ENCODE measurements at places on chromosomes 16 and 17.
A peak's percentile ranks its signal among the peaks of the same experiment; 100 is the strongest.

- no peak for DNase-seq
Measured at GRCh38 chr17:14446825-14447224, 145.9 kb downstream of the HS3ST3B1 start.

DNA sequence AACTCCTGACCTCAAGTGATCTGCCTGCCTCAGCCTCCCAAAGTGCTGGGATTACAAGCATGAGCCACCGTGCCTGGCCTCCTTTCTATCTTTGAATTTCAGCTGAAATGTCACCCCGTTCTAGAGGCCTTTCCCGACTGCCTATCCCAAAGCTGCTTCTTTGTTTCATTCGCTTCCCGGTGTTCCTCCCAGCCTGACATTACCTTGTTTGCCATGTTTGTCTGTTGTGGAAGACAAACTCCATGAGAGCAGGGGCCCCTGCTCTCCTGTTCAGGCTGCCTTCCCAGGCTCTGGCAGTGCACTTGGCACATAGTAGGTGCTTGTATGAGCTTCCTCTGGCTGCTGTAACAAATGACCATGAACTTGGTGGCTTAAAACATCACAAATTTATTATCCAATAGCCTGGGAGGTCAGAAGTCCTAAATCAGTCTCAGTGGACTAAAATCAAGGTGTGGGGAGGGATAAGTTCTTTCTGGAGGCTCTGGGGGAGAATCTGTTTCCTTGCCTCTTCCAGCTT, 2.6 kb upstream of the CCL22 start:
- DNase-seq = no peak

- no peak for DNase-seq
Measured at GRCh38 chr17:47649972-47650524, 329 bp downstream of the KPNB1 start.

DNA sequence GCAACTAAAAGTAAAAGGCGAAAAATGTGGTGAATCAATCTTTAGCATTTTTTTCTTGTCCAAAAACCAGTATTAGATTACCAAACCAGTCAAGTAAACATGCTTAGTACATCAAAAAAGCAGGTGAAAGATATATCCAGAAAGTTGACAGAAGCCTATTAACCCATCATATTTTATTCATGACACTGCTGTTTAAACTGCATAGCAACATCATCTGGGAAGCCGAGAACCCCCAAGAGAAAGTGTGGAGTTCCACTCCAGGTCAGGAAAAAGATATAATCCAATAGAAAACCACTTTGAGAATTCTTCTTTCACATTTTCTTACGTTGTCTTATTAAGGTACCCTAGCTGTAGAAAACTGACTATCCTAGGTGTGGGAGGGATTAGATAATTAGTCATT, 466.8 kb upstream of the CDH8 start:
- DNase-seq = no peak

- DNase-seq = no peak
Measured at GRCh38 chr16:85800321-85800669, 800 bp downstream of the COX4I1 start.

DNA sequence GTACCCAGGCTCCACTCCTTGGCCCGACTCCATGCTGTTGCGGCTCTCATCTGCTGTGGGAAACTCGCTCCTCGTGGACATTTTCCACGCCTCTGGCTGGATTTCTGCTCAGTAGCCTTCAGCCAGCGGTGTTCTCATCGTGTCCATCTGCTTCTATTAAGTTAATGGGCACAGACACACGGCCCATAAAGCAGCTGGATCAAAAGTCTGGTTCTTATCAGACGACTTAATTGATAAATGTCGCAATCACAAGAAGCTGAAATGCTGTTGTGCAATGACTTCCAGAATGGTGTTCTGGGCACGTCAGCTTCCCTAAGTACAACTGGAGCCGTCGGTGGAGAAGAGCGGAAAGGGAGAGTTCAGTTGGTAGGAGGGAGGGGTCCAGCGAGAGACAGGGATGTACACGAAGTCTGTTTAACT, 211.7 kb upstream of the CHMP6 start:
- no peak for DNase-seq

DNA sequence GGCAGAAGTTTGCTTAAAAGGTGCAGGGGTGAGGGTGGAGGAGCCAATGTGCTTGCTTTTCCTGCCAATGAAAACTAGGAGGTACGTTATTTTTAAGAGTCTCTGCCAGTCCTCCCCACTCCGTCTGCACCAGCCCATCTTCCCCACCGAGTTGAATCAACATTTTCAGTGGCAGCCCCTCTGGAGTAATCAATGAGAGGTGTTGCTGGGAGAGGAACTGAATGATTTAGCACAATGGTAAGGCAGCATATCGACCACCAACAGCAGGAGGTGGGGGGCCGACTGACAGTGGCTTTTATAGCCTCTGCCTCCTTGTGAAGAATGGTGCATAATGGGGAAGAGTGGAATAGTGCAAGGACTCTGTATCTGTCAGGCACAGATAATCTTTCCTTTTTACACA, 1465.0 kb upstream of the GOT2 start:
- DNase-seq = no peak

DNA sequence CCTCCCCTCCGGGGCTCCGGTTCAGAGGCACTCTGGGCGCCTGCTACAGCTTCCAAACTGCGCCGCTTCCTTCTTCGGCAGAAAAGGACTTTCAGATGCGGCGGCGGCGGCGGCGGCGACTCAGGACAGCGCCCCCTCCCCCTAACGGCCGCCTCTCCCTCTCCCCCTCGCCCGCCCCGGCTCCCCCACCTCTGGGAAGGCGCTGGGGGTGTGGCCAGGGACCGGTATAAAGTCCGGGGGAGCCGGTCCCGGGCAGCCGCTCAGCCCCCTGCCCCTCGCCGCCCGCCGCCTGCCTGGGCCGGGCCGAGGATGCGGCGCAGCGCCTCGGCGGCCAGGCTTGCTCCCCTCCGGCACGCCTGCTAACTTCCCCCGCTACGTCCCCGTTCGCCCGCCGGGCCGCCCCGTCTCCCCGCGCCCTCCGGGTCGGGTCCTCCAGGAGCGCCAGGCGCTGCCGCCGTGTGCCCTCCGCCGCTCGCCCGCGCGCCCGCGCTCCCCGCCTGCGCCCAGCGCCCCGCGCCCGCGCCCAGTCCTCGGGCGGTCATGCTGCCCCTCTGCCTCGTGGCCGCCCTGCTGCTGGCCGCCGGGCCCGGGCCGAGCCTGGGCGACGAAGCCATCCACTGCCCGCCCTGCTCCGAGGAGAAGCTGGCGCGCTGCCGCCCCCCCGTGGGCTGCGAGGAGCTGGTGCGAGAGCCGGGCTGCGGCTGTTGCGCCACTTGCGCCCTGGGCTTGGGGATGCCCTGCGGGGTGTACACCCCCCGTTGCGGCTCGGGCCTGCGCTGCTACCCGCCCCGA, at the start of gene IGFBP4:
TSS of gene IGFBP4 (plus strand) at position 255 of the 792 bp plus-strand sequence. CDS start at position 541, 286 bp downstream.
- DNase-seq = no peak

GRCh38 chr16:83926726-83927397, 26.2 kb upstream of the OSGIN1 start:
- DNase-seq = peak; percentile 60

DNA sequence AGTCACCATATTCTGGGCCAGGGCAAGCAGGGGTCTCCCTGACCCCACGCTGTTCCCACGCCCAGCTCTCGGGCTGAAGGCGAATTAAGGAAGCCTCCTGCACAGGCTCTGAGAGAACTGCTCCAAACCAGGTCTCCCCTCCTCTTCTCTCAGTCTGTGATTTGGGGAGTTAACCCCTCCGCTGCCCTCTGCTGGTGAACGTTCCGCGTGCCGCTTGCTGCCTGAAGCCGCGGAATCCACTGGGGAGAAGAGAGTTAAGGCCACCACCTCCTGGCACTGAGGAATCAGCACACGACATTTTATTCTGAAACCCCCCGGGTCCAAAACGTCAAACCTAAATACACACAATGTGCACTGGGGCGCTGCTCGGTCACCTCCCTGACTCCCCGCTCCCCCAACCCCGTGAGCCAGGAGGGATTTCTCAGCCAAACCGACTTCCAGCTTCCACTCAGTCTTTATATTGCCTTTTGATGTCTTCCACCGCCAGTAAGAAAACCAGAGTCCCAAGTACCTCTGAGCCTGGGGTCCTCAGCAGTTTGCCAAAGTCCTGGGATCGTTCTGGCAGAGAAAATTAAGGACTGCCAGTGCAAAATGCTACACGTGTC, 54.4 kb upstream of the RCVRN start:
- no peak for DNase-seq

- DNase-seq = no peak
Measured at GRCh38 chr17:46000757-46001156, 1.7 kb downstream of the STH start.
